Substantia nigra (tissue), 51 donors: ENCODE measurements at places on chromosomes 5 and 9.

- no peak for DNase-seq
Measured at GRCh38 chr9:106677830-106678229, 185.1 kb upstream of the ZNF462 start.

DNA sequence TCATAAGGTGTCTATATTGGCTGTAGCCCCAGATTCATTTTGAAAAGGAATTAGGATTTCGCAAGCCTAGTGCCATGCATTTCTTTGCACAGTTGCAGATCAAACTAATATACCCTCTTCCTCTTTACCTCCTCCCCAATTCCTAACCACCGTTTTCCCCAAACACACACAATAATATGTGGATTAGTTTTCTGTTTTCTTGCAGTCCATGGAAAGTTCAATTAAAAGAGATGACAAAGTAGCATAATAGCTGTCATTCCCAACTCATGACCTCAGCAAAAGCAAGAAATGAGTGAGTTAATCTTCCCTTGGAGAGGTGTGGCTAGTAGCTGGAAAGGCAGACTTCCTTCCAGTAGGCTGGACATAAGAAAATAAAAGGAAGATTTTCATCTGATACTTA is 349.1 kb downstream of the TMEM232 start:
- DNase-seq: no peak

DNA sequence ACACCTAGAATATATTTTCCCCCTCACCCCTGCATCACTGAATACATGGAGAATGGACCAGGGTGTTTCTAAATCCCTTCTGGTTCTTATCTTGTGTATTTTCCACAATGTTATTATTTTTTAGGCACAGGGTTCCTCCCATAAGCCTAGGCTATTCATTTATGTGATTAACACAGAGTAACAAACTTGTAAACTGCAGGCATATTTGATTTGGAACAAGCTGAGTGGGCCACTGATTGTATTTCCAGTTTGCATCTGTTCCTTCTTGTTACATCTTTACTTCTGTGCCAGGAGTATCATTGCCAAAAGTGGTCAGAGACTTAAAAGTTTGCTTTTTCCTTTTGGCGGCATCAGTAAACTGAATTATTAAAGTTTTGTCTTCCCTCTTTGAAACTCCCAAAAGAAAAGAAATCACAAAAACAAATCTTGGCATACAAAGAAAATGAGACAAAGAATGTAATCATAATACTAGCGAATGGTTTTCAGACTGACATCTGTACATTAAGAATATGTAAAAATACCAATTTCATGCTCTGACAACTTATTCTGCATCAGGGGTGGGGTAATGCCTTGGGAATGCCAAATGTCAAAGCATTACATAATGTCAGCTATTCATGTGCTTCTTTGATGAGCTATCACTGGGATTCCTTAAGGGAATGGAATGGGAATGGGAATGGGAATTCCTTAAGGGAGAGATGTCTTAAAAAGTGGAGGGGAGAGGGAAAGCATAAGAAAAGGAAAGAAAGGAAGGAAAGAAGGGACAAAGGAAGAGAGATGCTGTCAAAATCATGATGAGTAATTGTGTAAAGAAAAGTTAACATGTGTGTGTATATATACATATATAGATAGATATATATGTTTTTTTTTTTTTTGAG is 22.2 kb upstream of the PAX5 start:
- no peak for DNase-seq

GRCh38 chr9:113148781-113149510 is 1.9 kb upstream of the SLC31A2 start:
- DNase-seq: no peak

DNA sequence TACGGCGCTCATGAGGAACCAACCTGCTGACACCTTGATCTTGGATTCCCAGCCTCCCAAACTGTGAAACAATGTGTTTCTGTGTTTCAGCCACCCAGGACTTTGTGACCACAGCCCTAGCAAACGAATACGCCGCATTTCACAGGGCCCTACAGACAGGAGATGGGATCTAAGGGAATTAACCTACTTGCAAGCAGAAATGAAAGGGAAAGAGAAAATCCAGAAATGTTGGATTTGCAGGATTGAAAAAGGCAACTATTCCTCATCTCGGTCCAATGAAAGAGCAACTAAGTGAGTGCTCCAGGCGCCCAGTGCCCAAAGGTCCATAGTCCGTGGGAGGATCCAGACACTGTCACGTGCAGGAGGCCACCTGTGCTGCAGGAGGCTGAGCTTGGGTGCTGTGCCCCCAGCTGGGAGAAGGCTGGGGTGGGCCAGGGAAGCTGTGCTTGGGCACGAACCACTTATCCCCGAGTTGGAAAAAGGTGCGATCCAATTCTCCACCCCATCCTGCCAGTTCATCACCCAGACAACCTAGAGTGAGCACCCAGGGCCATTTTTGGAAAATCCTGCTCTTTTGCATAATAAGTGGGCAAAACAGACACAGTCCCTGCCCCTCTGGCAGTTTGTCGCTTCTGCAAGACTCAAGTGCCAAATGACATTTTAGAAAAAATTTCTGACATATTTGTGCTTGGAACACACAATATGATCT is 177.9 kb downstream of the C9orf50 start:
- no peak for DNase-seq

GRCh38 chr5:86997516-86997915 is 270.2 kb upstream of the RASA1 start:
- DNase-seq: no peak
